Right lobe of liver (tissue), 6 donors: ENCODE measurements at places on chromosomes 2 and 18.

DNA sequence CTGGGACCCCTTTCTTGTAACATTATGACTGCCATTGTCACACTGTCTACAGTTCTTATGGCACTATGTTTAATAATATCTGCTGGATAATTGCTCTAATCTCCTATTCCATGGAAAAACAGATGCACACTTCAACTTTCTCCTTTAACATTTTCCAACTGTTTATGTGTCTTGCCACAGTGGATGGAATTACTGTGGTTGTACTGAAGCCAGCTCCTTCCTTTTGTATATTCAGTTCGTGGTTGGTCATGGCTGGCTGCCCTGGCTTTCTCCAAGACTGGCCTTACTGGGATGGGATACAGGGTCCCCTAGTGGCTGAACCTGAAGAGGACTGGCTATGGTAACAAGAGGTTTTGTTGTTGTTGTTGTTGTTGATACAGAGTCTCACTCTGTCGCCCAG, 113.9 kb downstream of the SS18 start:
- DNase-seq, result no peak

DNA sequence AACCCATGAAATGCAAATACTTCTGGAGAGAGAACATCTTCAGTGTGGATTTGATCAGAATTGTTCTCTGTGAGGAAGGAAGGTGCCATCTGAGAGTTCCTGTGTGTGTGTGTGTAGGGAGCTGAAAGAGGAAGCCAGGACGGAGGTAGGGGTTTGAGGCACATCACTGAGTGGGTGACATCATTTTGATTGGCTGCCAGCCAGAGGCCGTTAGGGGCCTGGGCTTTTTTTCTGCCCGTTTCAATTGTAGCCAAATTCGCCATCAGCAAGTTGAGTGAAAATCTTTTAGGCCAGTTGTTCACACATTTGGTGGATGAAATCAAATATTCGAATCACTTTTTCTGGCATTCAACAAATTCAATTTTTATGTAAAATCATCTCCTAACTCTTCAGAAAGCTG, 48.9 kb downstream of the TSN start:
- no peak for DNase-seq

- no peak for DNase-seq
These were observed 62.1 kb upstream of the TCF7L1 start for GRCh38 chr2:85071096-85071495.

GRCh38 chr2:151027151-151027550, 234.5 kb downstream of the RBM43 start:
- DNase-seq, result no peak
